ENCODE measurements at places on chromosomes 6 and 20. TPM values are rescaled to one million over a fixed set of nuclear protein-coding genes. Genes with fewer than 3 reads are reported as not detected.

DNA sequence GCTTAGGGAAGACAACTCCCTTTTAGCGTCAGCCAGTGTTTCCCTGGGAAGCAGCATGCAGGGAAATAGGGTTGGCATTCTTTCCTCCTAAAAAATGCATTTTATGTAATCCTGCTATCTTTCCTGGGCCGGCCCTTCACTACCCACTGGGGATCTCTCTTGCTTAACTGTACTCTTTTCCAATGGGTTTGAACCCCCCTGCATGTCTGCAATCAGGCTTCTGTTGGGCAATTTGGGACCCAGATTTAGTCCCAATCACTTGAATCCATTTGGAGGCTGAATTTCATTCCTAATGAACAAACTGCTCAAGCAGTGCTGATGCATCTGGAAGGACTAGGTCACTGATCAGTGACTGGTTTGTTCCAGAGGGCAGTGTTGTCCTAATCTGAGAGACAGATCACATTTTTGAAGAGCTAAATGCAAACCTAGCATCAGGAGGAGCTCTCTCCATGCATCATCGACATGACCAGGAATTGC, 152.0 kb downstream of the TSHZ2 start:
- DNase-seq, result no peak

GRCh38 chr20:3276680-3277015, 37.7 kb upstream of the SLC4A11 start:
- no peak for DNase-seq

DNA sequence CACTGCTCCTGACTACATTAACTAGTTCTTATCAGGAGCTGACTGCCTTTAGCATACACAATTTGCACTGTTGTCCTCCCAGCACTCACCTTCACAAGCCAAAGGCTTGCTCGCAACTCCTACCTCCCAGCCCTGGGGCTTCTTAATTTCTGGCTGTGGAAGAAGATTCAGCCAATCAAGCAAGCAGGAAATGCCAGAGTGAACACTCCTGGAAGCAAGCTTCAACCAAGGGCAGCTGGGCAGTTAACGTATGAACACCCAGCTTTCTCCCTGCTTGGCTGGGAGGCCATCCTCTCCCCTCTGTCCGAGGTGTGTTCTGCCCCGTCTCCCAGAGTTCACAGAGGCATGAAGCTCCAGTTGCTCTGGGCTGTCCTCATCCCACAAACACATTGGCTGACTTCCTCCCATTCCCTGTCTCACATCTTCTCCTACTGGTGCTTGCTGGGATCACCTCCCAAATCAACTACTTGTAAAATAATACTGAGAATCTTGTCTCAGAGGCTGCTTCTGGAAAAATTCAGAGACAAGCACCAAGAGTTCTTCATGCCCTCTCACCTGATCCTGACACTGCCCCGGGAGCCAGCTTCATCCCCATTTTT, 15.3 kb upstream of the SRSF6 start:
- no peak for DNase-seq

- DNase-seq, result no peak
Observed at GRCh38 chr6:88538130-88538706, 372.1 kb upstream of the CNR1 start.

- no peak for DNase-seq
Observed at GRCh38 chr6:154478701-154479060, 31.8 kb downstream of the CNKSR3 start.

DNA sequence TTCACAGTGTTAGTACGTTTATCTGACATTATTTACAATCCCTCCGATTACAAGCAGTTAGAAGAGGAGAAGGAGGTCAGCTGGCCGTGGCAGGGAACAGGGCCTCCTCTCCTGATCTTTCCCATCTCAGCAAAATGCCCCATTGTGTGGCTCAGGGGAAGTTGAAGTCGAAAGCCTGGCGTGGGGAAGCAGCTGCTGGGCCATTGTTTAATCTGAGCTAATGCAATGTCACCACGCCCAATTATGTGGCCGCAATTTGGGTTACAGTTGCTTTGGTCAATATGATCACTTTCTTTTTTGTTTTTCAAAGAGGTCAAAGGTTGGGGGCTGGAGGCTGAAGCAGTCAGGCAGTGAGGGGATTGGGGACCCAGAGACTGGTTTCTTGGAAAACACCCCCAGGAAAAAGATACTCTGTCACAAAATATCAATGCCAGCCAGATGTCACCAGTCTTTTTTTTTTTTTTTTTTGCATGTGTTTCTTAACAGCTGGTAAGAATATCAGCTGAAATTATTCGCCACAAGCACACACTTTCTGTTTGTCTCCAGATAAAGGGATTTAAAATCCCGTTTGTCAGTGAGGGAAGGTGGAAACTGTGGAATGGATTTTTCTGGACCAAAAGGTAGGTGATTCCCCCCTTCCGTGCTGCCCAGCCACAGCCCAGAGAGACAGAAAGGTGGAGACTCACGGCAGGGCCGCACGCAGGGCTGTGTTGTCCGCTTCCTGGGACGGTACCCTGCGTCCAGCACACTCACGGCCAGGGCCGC, 24.6 kb downstream of the DLL1 start:
- peak; percentile 66 for DNase-seq

GRCh38 chr6:90329386-90330077, 32.9 kb upstream of the BACH2 start:
- no peak for DNase-seq

- DNase-seq, result peak; percentile 73
Observed at GRCh38 chr20:36070451-36070850, 84.1 kb upstream of the EPB41L1 start.

CD2AP gene
- 17.7 TPM for polyA plus RNA-seq

PREP gene
- polyA plus RNA-seq, result 13.2 TPM

PROKR2 gene
- polyA plus RNA-seq, result not detected

SERINC1 gene
- polyA plus RNA-seq, result 46.6 TPM

LAMA2 gene
- 5.5 TPM for polyA plus RNA-seq

Data from stomach (tissue), 19 donors.